ENCODE measurements at places on chromosomes 1 and 21. TPM values are rescaled to one million over a fixed set of nuclear protein-coding genes. Genes with fewer than 3 reads are reported as not detected.

DNA sequence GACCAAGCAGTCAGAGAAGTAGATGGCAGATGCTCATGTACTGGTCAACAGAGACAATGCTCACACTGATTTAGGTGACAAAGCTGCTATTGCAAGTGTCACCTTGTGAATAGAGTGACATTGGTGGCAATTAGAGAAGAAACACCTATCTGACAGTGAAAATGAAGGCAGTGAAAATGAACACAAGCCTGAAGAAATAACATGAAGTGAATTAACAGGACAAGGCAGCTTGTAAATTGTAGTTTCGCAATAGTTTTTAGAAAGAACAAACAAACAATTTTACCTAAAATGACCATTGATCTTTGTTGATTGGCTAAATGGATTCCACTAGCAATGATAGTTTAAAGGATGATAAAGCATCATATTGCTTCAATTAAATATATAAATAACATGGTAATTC is 1389.5 kb downstream of the PLA2G4A start:
- H3K27me3 ChIP-seq, result no peaks in the 10 kb centered on the region
- DNase-seq, result no peak
- H3K27ac ChIP-seq, result no peak overlapping the region
- H3K36me3 ChIP-seq, result no peaks in the 10 kb centered on the region

GRCh38 chr1:77014073-77014788 is 147.0 kb downstream of the ST6GALNAC5 start:
- H3K27ac ChIP-seq, result no peak overlapping the region
- no peaks in the 10 kb centered on the region for H3K4me1 ChIP-seq
- no peaks in the 10 kb centered on the region for H3K27me3 ChIP-seq
- no peak overlapping the region for H3K4me3 ChIP-seq

GRCh38 chr1:220705782-220706181 is 15.6 kb downstream of the C1orf115 start:
- H3K36me3 ChIP-seq, result no peaks in the 10 kb centered on the region
- peaks cover 78% of the 10 kb centered on the region for H3K4me1 ChIP-seq
- no peaks in the 10 kb centered on the region for H3K27me3 ChIP-seq
- no peak overlapping the region for H3K4me3 ChIP-seq
- no peak overlapping the region for H3K27ac ChIP-seq

GRCh38 chr21:18041012-18041411 is 203.6 kb upstream of the CHODL start:
- no peaks in the 10 kb centered on the region for H3K4me1 ChIP-seq
- H3K27me3 ChIP-seq, result no peaks in the 10 kb centered on the region
- DNase-seq, result peak; percentile 45
- H3K36me3 ChIP-seq, result no peaks in the 10 kb centered on the region
- no peak overlapping the region for H3K27ac ChIP-seq
- H3K4me3 ChIP-seq, result no peak overlapping the region

DNA sequence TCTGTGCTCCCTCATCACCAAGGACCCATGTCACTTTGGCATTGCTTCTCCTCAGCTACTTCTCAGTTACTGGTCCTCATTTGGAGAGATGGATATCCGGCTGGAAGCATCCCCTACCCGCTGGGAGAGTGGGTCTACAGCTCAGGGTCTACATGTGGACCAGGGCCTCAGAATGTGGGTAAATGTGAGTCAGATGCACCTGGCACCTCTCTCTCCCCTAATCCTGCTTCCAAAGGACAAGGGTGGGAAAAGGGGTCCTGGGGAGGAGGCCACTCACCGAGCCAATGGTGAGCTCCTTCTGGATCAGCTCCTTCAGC is 908 bp downstream of the S100A6 start:
- H3K4me1 ChIP-seq, result peaks cover 75% of the 10 kb centered on the region
- H3K27me3 ChIP-seq, result peaks cover 3% of the 10 kb centered on the region
- no peak overlapping the region for H3K27ac ChIP-seq
- H3K4me3 ChIP-seq, result peak overlapping the region; percentile 55

GRCh38 chr1:38079019-38079418 is 32.4 kb upstream of the POU3F1 start:
- H3K27ac ChIP-seq, result no peak overlapping the region
- H3K36me3 ChIP-seq, result no peaks in the 10 kb centered on the region
- H3K4me1 ChIP-seq, result peaks cover 27% of the 10 kb centered on the region

DNA sequence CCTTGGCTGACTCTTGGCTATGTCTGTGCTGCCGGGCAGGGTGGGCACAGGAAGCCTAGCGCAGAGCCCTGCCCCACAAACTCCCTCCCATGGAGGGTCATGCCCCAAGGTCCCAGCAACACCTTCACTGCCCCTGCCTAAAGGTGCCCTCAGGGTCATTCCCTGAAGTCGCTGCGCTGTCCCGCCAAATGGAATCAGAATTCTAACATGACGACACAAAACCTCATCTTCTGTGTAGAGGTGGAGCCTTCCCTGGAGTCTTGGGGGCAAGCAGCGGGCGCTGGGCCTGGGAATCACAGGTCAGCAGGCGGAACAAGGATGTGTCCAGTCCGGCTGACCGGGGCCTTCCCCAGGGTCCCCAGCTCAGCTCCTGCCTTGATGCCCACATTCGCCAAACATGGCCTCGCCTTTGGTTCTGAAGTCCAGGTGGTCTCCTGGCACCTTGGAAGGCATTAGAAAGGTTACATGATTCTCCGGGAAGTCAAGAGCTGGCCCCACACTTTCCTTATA is 17.3 kb downstream of the TMEM201 start:
- no peak overlapping the region for H3K4me3 ChIP-seq
- H3K27ac ChIP-seq, result no peak overlapping the region
- peaks cover 49% of the 10 kb centered on the region for H3K36me3 ChIP-seq
- H3K4me1 ChIP-seq, result no peaks in the 10 kb centered on the region
- DNase-seq, result no peak

The KNCN gene
- not detected for total RNA-seq

The LRRC8C gene
- 0.22 TPM for total RNA-seq

The NUP210L gene
- total RNA-seq, result not detected

The G0S2 gene
- total RNA-seq, result not detected

The TRIM63 gene
- not detected for total RNA-seq
